ENCODE measurements at places on chromosomes 4 and X.

- DNase-seq: no peak
Observed at GRCh38 chrX:85590638-85591037, 211.2 kb upstream of the POF1B start.

- DNase-seq: no peak
Observed at GRCh38 chr4:30719454-30720020, 632 bp upstream of the PCDH7 start.

DNA sequence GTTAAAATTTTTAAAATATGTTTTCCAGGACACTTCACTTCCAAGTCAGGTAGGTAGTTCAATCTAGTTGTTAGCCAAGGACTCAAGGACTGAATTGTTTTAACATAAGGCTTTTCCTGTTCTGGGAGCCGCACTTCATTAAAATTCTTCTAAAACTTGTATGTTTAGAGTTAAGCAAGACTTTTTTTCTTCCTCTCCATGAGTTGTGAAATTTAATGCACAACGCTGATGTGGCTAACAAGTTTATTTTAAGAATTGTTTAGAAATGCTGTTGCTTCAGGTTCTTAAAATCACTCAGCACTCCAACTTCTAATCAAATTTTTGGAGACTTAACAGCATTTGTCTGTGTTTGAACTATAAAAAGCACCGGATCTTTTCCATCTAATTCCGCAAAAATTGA, 49.7 kb downstream of the XIAP start:
- no peak for DNase-seq

- no peak for DNase-seq
Observed at GRCh38 chr4:112112590-112113170, 32.6 kb upstream of the FAM241A start.

All from pons (tissue), 1 donor.